ENCODE measurements at places on chromosomes 13 and 19.

DNA sequence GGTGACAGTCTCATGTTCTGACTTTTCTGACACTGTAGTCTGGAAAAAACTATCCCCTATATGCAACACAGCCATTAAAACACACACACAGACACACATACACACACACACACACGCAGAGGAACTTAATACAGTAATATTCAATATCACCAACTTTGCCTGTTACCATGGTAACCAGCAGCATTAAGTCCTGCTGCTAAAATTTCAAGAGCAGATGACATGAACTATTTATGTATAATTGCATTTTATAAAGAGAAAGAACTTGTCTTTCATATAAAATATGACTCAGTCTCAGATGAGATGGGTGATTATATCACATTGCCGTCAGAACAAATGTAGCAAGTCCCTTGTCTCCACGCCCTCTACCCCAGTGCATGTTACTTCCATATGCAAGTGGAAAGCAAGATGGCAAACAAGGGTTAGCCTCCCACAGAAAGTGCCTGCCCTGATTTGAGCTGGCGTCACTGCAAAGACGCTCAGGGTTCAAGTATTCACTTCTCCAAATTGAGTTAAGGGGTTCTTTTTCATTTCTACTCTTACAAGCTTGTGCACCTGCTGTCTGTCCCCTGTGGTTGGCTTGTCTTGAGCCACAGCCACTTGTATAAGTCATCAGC lies 576.8 kb downstream of the UQCRFS1 start:
- no peak for DNase-seq

DNA sequence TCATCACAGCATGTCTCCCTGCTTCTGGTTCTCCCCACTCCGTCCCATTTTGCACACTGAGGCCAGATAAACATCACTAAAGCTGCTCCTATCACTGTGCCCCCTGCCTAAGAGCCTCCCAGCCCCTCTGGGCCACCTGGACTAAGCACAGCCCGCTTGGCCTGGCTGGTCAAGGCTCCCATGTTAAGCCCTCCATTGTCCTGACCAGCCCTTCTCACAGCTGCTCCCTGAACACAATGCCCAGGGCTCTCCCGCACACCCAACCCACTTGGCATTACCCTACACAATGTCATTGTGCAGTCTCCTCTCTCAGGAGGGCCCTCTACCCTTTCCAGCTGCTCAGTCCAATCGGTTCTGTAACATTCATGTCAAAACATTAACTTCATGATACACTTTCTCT lies 133.4 kb downstream of the NUFIP1 start:
- DNase-seq: no peak

DNA sequence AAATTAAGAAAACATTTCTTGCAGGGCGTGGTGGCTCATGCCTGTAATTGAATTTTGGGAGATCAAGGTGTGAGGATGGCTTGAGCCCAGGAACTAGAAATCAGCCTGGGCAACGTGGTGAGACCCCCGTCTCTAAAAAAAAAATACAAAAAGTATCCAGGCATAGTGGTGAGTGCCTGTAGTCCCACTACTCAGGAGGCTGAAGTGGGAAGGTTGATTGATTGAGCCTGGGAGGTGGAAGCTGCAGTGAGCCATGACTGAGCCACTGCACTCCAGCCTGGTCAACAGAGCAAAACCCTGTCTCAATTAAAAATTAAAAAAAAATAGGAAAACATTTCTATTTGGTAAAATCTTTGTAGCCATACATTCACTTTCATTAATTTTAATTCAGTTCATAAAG lies 526.5 kb downstream of the PCDH9 start:
- DNase-seq: no peak

DNA sequence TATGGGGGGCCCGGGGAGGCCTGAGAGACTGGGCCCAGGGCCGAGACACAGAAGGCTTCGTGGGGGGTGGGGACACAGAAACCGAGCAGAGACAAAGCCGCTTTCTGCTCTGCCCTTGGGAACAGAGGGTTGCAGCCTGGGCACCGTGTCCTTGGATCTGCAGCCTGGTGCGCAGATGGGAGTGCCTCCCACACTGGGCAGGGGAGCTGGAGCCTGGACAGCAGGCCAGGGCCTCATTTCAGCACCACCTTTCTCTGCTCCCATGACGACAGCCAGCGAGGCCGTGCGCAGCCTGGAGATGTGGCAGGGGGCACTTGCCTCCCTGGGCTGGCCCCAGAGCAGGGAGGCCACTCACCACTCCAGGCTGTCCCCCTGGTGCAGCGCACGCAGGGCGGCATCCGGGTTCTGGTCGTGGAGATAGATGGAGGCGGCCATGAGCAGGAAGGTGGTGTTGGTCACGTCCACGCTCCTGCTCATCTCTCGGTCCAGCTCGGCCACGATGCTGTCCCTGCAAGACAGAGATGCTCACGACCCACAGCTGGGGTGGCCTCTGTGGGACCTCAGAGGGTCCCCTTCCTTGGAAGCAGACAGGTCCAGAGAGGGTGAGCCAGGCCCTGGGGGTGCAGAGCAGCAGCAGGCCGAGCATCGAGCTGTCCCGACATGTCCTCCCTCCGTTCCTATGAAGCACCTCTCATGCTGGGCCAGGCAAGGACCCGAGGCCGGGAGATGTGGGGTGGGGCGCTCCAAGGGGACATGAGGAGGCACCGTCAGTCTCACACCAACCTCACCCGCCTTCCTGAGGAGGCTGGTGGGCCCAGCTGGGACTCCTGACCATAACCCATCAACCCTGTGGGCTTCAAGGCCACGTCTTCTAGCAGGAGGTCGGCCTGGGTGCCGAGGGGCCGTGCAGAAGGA lies 10.9 kb upstream of the CERS1 start:
- no peak for DNase-seq

DNA sequence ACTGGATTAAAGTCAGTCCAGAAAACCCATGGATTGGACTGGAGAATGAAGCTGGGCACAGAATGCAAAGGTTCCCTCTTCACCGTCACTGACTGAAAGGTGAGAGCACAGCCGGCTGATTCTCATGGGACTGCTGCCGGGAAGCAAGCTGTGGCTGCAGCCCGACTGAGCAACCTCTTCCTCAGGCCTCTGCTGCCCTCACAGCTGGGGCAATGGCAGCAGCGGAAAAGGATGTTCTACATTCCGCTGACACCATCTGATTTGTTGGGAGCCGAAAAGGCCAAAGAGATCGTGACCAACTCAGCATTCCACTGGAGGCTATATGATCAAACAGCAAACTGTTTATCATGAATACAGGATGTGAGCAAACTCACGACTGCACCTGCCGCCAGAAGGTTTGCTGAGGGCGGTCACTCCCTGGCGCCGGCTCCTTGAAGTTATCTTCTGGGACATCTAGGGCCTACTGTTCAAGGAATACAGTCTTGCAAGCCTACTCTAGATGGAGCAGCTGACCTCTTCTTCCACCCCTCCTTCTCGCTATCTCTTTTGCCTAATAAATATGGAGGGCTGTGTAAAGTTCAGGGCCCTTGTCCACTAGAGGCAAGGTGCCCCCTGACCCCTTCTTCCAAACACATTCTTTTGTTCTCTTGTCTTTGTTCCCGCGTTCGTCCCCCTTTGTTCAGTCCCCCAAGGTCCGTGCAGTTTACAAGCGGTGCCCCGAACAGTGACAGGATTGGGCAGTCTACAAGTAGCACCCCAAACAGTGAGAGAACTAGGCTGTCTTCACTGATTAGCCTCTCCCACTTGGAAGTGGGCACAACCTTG lies 19.6 kb upstream of the SIGLEC6 start:
- no peak for DNase-seq

DNA sequence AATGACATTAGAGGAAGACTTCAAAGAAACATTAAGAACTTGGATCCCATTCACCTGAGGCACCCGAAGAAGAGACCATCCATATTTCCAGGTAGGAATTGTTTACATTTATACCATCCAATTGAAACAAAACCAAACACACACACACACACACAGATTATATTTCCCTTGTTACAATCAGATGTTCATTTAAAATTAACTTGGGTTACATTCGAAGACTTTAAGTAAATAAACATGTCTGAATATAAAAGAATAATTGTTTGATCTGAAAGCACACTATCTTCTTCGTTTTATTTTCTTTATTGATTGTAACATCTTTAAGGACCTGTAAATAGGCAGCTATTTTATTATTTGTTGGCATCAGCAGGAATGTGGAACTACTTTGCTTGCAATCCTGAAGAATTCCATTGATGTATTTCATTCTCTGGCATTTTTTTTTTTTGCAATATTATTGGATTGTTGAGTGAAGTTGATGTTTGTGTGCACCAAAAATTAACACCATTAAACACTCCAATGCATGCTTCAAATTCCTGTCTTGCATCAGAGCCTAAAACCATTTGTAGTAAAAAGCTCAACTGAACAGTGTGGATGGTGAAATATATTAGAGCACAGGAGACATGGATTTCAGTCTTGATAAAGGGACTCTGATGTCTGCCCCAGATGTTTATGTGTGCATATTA lies 85.3 kb upstream of the FRY start:
- no peak for DNase-seq

GRCh38 chr13:57264965-57265364 lies 98.0 kb downstream of the PRR20E start:
- no peak for DNase-seq

GRCh38 chr19:17873786-17874757 lies 2.3 kb downstream of the SLC5A5 start:
- no peak for DNase-seq

DNA sequence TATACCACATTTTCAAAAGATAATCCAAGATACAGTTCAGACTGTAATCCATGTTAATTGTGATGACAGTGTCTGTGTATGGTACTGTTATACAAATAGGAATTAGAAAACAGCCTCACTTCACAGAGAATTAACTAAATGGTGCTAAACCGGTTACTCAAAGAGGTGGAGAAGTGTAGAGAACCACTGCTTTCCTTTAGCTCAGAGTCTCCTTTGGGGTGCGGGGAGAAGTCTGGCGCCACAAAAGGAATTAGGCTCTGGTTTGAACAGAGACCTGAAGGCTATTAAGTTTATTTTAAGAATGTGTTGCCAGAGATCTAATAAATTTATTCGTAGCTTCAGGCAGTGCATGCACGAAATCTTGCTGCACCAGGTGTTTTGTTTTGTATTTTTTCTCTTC lies 65.8 kb downstream of the FREM2 start:
- no peak for DNase-seq

- DNase-seq: no peak
These were observed 103.9 kb downstream of the GGACT start for GRCh38 chr13:100484702-100485101.

- DNase-seq: no peak
These were observed 17.4 kb downstream of the RB1 start for GRCh38 chr13:48320891-48321510.

GRCh38 chr13:72384879-72385278 lies 342.6 kb downstream of the MZT1 start:
- no peak for DNase-seq

GRCh38 chr19:32309711-32310390 lies 35.6 kb upstream of the ZNF507 start:
- DNase-seq: no peak

DNA sequence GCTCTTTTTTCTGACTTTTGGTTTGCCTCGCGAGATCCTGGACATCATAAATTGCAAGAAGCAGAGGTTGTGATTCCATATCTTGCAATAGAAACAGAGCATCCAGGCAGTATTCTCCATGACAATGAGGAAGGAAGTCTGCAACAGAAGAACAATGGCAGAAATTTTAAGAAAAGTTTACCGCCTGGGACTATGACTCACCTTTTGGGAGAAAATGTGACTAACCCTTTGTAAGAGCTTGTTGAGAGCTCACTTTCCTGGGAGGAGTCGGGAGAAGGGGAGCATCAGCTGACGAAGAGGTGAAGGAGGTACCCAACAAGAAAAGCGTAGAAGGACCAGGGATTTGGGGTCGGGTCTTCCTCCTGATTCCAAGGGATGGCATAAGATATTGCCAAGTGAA lies 34.3 kb upstream of the TNFSF11 start:
- DNase-seq: no peak

DNA sequence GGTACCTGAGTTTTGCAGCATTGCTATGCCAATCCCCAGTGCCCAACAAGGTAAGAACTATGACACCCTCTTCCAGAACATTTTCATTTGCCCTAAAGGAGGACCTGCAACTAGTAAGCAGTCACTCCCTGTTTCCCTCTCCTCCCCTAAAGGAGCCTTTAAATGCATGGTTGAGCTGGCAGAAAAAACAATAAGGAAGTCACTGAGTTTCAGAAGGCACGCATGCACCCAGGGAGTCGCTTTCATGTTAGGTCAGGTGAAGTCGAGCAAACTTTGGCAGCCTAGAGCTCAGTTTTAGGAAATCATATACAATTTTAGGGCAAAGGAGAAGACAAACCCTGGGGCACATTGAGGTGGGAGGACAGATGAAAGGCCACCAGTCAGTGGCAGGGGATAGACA lies 11.8 kb downstream of the NLRP11 start:
- no peak for DNase-seq

- no peak for DNase-seq
These were observed 101.2 kb downstream of the LHFPL6 start for GRCh38 chr13:39501702-39502324.

DNA sequence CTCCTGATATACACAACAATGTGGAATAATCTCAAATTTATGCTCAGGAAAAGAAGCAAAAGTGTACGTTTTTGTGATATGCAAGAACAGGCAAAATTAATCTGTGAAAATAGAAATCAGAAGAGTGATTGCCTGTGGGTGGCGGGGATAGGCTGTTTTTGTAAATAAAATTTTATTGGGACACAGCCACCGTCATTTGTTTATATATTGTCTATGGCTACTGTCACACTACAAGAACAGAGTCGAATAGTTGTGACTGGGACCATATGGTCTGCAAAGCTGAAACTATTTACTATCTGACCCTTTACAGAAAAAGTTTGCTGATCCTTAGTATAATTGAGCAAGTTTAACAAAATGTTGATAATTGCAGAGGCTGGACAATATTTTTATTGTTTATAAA lies 269.5 kb upstream of the HTR2A start:
- no peak for DNase-seq

- no peak for DNase-seq
These were observed 10.8 kb upstream of the MISP start for GRCh38 chr19:739998-740715.

DNA sequence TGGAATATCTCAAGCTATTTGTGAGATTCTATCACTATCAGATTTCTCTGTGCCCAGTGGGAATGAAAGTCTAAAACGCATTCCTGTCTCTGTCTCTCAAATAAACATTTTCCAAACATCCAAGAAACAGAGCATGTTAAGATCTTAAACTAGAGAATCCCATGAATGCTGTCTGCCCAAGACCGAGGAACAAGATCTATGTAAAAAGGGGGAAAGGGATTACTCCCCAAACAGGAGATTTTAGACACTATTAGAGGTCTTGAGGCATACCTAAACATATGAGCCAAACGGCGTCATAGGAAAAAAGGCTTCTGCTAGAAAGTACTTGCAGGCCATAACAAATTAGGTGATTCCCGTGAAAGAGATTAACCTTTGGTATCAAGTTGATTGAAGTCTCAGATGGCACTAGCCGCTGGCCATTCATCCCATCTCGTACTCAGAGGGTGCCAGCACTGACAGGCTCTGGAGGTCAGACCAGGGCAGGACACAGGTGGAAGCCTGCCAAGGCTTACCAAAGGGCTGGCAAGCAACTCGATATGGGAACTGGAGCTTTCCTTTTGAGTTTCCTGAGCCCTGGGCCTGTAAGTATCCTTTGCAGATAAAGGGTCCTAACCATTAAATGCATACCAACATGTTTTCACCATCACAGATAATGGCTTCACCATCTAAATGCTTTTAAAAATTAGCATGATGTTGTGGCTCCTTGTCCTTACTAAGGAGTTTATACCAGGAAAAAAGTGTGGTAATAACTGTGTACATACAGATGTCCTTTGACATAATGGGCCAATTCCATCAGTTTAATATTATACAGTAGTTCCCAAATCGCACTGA lies 225.2 kb downstream of the FOXO1 start:
- DNase-seq: no peak

GRCh38 chr19:29876414-29876813 lies 64.6 kb downstream of the CCNE1 start:
- no peak for DNase-seq

GRCh38 chr19:19628501-19629134 lies 598 bp upstream of the LPAR2 start:
- peak; percentile 40 for DNase-seq
